ENCODE measurements at places on chromosomes 4 and X.

- DNase-seq = peak; percentile 64
Observed at GRCh38 chr4:40662962-40663604, 33.4 kb upstream of the RBM47 start.

DNA sequence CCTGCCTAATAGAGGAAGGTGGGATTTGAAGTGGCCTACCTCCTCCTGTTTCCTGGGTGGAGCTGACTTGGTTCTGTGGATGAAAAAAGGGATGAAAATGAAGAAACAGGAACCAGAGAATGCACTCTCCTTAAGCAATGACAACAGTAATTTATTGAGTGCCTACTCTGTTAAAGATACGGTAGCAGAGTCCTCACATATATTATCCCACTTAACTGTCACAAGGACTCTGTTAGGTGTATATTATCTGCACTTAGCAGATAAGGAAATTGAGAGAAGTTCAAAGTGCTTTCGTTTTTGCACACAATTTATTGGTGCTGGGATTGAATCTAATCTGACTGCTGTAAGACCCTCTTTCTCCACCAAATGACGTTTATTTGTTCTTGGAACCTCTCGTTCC, 301.2 kb downstream of the PACRGL start:
- DNase-seq = no peak

DNA sequence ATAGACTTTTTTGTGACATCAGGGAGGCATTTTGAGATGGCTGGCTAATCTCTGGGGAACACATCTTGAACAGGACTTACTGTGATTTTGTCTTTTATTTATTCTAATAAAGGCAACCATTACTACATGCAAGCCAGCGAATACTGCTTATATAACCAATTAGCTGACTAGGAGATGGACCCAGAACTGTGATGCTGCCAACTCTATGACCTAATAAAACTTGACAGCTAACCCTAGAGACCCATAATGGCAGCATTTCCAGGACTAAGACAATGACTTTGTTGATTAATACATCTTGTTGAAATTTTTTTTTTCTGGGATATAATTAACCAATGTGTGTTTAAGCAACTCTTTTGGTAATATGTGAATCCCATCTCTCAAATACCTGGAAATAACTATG, 584.6 kb downstream of the PRR32 start:
- DNase-seq = no peak

- no peak for DNase-seq
Observed at GRCh38 chr4:151962138-151962823, 201.5 kb upstream of the GATB start.

DNA sequence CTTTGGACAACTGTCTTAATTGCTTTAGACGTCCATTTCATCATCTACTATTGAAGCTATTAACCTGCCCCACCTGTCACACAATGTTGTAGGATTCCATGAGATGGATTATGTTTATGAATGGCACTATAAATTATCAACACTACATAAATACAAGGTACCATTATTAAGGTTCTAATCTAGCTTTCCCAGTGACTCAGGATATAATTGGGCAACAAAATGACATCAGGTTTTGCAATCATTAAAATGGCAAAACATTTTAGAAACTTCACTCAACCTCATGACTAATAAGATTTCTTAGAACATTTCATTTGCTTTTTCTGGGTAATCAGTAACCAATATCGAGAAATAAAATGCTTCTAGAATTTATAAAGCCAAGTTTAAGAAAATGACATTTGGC, 9.2 kb downstream of the HOPX start:
- DNase-seq = no peak

- no peak for DNase-seq
Observed at GRCh38 chr4:73275318-73275654, 16.7 kb upstream of the ANKRD17 start.

- DNase-seq = no peak
Observed at GRCh38 chrX:20968996-20969395, 405.2 kb upstream of the CNKSR2 start.

Data from amniotic stem cell (primary cell).